ENCODE measurements at places on chromosomes 6 and 20. TPM values are rescaled to one million over a fixed set of nuclear protein-coding genes. Genes with fewer than 3 reads are reported as not detected.

GRCh38 chr6:7891078-7891872, 19.3 kb downstream of the TXNDC5 start:
- no peak for DNase-seq
- no peak overlapping the region for H3K4me3 ChIP-seq
- H3K27ac ChIP-seq, result no peak overlapping the region
- H3K27me3 ChIP-seq, result no peaks in the 10 kb centered on the region
- no peaks in the 10 kb centered on the region for H3K4me1 ChIP-seq

Gene MRAP2
- 0.08 TPM for total RNA-seq

GRCh38 chr6:149451376-149452036, 33.3 kb downstream of the ZC3H12D start:
- H3K4me3 ChIP-seq, result no peak overlapping the region
- peaks cover 18% of the 10 kb centered on the region for H3K4me1 ChIP-seq
- H3K36me3 ChIP-seq, result no peaks in the 10 kb centered on the region
- DNase-seq, result no peak

Gene EGFL8
- 8.2 TPM for total RNA-seq

- H3K4me1 ChIP-seq, result peaks cover 14% of the 10 kb centered on the region
- H3K27ac ChIP-seq, result no peak overlapping the region
- H3K4me3 ChIP-seq, result no peak overlapping the region
- DNase-seq, result no peak
- no peaks in the 10 kb centered on the region for H3K27me3 ChIP-seq
- H3K36me3 ChIP-seq, result no peaks in the 10 kb centered on the region
These were observed 4.5 kb downstream of the HIVEP2 start for GRCh38 chr6:142940487-142940886.

Gene CYP24A1
- not detected for total RNA-seq

GRCh38 chr6:143783077-143783476, 60.1 kb upstream of the LTV1 start:
- no peak overlapping the region for H3K4me3 ChIP-seq
- no peak overlapping the region for H3K27ac ChIP-seq
- no peaks in the 10 kb centered on the region for H3K36me3 ChIP-seq
- no peaks in the 10 kb centered on the region for H3K4me1 ChIP-seq

GRCh38 chr20:45933266-45934045, 1.0 kb upstream of the PCIF1 start:
- peaks cover 12% of the 10 kb centered on the region for H3K36me3 ChIP-seq
- peak overlapping the region; percentile 98 for H3K27ac ChIP-seq
- peak; percentile 70 for DNase-seq
- H3K27me3 ChIP-seq, result no peaks in the 10 kb centered on the region

- no peaks in the 10 kb centered on the region for H3K27me3 ChIP-seq
- peak; percentile 45 for DNase-seq
- peaks cover 87% of the 10 kb centered on the region for H3K4me1 ChIP-seq
- peak overlapping the region; percentile 76 for H3K27ac ChIP-seq
These were observed 15.0 kb downstream of the KCNK5 start for GRCh38 chr6:39214120-39214813.

- DNase-seq, result no peak
- no peaks in the 10 kb centered on the region for H3K4me1 ChIP-seq
- no peak overlapping the region for H3K4me3 ChIP-seq
- no peak overlapping the region for H3K27ac ChIP-seq
These were observed 191.8 kb downstream of the TMEM200A start for GRCh38 chr6:130557481-130558112.
